Astrocyte of the hippocampus (primary cell): ENCODE measurements at places on chromosomes 5 and 9.

DNA sequence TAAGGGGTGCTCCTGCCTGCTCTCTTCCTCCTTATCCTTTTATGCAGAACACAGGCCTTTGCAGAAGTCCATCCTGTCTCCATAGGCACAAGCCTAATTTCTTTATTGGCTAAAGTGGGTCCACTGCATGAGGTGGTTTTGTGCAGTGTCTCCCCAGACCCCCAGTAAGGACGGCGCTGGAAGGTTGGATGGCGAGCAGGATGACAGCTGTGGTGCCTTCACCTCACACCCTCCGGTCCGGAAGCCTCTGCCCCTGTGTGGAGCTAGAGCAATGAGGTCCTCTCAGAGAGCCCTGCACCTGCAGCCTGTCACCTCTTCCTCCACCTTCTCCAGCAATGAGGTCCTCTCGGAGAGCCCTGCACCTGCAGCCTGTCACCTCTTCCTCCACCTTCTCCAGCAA is 393.7 kb upstream of the IRX1 start:
- no peak for DNase-seq

DNA sequence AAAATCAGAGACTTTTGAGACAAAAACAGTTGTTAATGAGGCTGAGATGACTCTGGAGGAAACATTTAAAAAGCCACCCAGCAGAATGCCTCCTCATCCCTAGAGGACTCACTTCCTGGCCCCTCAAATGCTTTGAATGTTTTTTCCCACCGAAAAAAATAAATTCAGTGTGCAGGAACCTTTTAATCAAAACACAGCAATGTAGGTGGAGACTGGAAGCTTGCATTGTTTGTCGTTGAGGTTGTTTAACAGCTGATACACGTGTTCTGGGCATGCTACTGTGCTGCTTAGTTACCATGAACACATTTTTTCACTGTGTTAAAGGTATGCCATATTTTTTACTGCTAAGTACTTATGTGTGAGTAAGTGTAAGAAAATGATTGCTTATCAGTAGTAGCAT is 65.7 kb upstream of the ADCY2 start:
- peak; percentile 36 for DNase-seq

GRCh38 chr5:32261198-32261597 is 51.5 kb downstream of the MTMR12 start:
- no peak for DNase-seq

- DNase-seq = no peak
Measured at GRCh38 chr9:137315581-137316011, 13.5 kb upstream of the NRARP start.

DNA sequence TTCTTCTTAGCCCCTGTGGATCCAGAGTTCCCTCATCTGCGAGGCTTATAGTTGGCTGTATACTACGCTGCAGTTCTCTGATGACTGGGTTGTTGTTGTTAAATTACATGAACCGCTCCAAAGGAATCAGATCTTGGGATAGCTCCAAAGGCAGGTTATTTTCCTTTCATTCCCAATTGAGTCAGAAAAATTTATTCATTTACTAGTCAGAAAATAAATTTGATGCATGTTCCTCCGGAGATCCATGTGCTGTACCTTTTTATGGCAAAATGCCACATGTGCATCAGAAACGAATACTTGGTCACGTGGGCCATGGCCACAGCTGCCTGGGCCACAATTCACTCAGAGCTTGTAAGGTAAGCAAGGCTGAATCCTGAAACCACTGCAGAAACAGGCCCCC is 304.0 kb downstream of the NR2F1-AS1 start:
- DNase-seq = peak; percentile 39

DNA sequence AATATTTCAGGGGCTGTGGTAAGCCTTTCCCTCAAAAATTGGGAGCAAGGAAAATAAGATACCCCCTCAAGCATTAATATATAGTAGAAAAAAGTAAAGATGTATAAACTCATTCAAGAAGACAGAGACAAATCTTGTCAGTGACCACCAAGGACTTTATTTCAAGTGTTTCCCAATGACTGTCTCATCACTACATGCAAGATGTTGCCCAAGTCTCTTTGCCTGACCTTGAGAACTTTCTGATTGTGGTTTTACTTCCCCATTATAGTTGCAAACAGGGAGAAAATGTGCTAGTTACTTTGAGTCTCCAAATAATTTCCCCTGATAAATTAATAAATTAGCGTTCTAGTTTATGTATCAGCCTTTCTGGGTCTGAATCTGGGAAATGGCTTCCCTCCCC is 4.0 kb upstream of the SLC46A2 start:
- DNase-seq = no peak

- DNase-seq = no peak
Measured at GRCh38 chr9:69497816-69498215, 172.8 kb downstream of the ENTREP1 start.

- peak; percentile 24 for DNase-seq
Measured at GRCh38 chr5:74966141-74967026, 86.0 kb downstream of the GCNT4 start.
